ENCODE measurements at places on chromosomes 12 and 14.

- DNase-seq = no peak
These were observed 381.3 kb downstream of the TMTC2 start for GRCh38 chr12:83067981-83068380.

- DNase-seq = no peak
These were observed 3.4 kb downstream of the PNP start for GRCh38 chr14:20472536-20473169.

- peak; percentile 37 for DNase-seq
These were observed 1.4 kb upstream of the GLRX5 start for GRCh38 chr14:95533391-95533821.

GRCh38 chr14:99125616-99126431, 146.2 kb downstream of the BCL11B start:
- DNase-seq = no peak

DNA sequence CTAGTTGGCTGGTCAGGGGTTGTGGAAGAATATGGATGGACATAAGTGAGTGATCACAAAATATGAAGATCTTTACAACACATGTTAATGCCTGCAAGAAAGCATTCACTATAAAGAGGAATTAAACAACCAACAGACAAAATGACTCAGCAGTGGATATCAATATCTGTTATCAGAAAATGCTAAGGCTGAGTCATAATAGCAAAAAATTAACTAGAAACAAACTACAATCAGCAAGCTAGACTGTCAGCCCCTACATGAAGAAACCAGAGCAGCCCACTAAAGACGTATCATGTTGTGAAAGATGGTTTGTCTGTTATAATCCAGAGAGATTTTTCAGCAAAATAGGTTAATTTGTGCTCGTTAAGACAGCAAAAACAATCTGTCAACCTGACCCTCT, 472.9 kb downstream of the NELL2 start:
- no peak for DNase-seq

DNA sequence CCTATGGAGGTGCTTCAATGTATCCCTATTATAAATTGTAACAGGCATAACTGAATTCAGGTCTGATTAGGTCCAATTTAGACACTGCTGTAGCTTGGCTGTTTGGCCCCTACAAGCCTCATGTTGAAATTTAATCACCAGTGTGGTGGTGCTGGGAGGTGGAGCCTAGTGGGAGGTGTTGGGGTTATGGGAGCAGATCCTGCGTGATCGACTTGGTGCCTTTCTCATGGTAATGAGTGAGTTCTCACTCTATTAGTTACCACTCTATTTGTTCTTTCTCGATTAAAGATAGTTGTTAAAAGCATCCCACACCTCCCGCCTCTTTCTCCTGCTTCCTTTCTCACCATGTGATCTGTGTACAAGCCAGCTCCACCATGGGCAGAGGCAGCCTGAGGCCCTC, 122.1 kb downstream of the FOXA1 start:
- no peak for DNase-seq

DNA sequence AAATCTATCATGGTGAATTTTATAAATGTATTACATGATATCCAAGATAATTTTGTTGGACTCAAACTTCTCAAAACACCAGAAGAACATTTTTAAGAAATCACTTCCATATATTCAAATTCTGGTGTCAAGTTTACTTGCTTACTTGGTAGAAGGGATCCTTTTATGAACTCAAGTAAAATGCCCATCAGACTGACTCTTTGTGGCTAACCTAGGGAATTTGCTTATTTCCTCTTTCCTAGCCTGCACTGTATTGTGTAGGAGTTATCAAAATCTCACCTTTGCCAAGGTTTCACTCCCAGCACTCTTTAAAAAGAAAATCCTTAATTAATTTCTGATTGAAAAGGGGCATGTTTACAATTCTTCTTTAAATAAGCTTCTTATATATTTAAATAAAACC, 196.5 kb downstream of the DUSP6 start:
- no peak for DNase-seq

GRCh38 chr14:66483322-66483721, 2.8 kb upstream of the CCDC196 start:
- no peak for DNase-seq

DNA sequence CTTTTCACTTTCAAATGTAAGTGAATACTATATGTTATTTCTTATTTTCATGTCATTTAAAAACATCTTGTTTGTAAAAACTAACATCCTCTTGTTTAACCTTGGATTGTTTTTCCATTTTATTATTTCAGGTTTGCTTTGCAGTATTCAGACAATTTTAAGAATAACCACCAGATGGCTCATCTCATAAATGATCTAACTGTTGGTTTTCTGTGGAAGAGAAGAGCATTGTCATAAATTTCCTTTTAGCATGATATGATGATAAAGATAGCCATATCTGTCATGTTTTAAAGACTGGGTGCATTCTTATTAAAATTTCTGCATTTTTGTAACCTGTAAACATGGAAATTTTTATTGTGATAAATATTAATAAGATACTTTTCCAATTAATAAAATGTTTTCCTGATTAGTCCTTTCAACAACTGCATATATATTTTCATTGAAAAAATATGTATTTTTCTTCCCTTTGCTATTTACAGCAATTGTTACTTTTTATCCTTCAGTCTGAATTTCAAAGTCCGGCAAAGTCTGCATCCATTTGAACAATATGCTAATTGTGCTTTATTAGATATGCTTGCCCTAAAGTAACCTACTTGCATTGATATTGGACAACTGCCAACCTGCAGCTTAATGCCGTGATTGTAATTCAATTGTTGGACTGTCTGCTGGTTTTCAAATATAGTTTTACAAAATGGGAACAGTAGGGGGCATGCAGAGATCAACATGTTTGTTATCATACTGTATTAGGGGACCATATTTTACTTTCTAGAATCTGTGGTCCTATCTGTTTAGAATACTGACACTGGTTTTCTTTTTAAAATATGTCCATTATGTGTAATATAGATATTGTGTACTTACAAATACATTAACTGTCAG, 163.4 kb downstream of the GARIN6 start:
- DNase-seq = peak; percentile 45

DNA sequence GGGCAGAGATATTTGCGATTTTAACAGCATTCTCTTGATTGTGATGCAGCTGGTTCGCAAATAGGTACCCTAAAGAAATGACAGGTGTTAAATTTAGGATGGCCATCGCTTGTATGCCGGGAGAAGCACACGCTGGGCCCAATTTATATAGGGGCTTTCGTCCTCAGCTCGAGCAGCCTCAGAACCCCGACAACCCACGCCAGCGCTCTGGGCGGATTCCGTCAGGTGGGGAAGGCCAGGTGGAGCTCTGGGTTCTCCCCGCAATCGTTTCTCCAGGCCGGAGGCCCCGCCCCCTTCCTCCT, 271 bp upstream of the PSEN1 start:
- no peak for DNase-seq

- DNase-seq = no peak
These were observed 95.2 kb downstream of the EGLN3 start for GRCh38 chr14:33855672-33856071.

DNA sequence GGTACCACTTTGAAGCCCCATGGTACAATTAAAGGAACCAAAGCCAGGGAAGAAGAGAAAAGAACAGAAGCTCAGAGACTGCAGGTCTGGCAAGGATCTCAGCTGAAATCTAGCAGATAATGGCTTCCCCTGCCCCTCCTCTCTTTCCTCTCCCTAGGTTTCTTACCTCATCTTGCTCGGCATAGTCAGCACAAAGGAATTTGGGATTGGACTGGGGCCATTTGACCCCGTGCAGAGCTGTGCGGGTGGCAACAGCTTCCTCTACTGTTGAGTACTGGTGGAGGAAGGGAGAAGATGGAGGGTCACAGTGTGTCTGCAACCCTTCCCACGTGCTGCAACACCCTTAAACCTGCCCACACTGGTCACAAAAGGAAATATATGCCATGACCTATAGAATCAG, 4.7 kb upstream of the CDH24 start:
- peak; percentile 97 for DNase-seq

DNA sequence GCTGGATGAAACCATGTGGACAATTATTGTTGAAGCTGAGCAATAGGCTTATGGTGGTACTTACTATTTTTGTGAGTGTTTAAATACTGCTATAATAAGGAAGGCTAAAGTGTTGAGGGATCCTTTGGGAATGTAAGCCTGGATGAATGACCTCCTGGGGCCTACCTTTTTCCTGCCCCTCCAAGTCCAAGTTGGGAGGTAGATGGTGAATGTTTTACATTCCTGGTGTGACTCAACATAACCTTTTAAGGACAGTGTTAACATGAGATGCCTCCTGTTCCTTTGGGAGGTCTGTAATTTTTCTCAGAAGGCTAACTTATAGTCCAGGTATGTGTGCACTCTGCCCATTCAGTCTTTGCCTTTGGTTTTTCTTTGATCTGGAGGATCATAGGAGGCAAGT, 315.9 kb downstream of the NRXN3 start:
- no peak for DNase-seq

GRCh38 chr12:59055204-59055860, 135.0 kb upstream of the LRIG3 start:
- peak; percentile 59 for DNase-seq

DNA sequence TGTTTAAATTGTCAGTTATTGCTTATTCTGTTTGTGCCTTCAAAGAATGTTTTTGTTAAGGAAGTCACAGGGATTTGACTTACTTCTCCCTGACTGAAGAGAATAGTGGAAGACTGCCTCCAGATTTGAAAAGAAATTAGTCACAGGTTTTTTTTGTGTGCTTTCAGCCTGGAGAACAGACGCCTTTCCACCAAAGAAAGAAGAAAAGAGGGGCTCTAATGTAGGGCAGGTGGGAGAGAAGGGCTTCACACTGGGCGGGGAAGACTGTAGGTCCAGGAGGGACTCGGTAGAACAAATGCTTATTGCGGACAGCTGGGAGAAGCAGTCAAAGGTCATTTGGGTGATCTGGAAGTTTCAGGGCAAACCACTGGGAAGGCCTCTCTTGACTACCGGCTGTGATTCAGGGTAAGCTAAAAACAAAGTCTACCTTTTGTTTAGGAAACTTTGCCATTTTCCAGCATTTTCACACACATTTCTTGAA, 76.8 kb downstream of the SAMD4A start:
- peak; percentile 79 for DNase-seq

DNA sequence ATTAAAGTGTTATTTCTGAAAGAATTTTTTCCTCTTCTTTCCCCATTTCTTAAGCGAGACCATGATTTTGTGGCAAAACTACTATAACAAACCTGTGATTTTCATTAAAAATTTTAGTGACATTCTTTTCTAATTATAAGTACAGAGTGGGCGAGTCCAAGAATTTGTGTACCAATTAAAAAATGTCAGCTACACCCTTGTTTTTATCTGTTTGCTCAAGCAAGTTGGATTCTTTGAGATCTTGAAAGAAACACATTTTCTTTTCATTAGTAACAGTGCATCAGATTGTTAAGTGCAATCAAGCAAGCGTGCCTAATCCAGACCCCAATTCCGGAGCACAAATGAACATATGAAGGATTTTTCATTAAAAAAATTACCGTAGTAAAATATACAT, 338.8 kb upstream of the DDHD1 start:
- DNase-seq = peak; percentile 17

DNA sequence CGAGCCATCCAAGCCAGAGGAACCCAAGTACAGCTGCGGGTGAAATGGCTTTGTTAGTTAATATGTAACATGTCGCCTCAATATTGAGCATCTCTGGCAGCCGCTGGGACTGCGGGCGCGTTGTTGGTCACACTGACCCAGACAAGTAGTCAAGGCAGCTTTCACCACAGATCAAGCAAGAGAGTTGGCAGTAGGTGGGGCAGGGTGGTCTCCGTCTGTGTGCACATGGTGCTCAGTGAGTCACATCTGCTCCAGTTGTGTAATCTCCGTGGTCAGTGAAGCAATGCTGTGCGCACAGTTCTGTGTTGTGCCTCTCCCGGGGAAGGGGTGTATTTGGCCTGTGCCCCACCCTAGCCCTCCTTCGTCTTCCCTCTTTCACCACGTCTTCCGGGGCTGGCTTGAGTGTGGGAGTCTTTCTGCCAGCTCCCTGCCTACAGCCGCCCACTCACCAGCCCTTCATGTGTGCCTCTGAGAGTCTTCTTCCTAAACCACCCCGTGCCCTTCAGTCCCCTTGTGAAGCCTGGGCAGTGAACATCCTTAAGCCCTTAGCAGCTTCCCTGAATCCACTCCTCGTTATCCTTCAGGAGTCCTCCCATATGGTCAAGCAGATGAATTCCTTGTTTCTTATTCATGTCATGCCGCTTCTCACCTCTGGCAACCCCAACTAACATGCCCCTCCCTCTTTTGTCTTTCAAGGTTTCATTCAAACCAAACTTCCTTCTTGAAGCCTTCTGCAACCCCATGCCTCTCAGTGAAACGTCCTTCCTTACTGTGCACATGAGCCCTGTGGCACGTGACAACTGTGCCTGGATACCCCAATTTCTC, 242.1 kb downstream of the CACNA1C start:
- no peak for DNase-seq

- no peak for DNase-seq
These were observed 3.1 kb downstream of the DYNLL1 start for GRCh38 chr12:120498870-120499515.

- peak; percentile 26 for DNase-seq
These were observed 406.3 kb upstream of the FAR2 start for GRCh38 chr12:28742791-28743190.

- peak; percentile 44 for DNase-seq
These were observed 218.9 kb downstream of the ITPR2 start for GRCh38 chr12:26614011-26614616.

GRCh38 chr12:10182354-10183049, 3.7 kb downstream of the TMEM52B start:
- DNase-seq = no peak

DNA sequence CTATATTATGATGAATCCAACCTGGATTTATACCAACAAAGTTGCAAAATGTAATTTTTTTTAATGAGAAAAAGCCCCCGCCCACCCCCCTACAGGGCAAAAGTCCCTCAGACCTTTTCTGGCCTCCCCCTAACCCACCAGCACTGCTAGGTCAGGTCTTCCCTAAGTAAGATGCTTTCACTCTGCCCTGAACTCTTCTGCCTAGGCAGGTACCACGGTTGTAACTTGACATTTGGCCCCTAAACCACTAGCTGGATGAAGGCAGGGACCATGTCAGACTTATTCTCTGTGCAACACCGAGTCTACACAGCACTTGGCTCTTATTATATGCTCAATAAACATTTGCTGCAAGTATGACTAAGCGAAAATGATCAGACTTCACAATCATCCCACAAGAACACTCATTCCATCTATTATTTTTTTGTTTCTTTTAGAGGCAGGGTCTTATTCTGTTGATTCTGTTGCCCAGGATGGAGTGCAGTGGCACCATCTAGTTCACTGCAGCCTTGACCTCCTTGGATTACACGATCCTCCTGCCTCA, 63.2 kb downstream of the SPRING1 start:
- DNase-seq = no peak

DNA sequence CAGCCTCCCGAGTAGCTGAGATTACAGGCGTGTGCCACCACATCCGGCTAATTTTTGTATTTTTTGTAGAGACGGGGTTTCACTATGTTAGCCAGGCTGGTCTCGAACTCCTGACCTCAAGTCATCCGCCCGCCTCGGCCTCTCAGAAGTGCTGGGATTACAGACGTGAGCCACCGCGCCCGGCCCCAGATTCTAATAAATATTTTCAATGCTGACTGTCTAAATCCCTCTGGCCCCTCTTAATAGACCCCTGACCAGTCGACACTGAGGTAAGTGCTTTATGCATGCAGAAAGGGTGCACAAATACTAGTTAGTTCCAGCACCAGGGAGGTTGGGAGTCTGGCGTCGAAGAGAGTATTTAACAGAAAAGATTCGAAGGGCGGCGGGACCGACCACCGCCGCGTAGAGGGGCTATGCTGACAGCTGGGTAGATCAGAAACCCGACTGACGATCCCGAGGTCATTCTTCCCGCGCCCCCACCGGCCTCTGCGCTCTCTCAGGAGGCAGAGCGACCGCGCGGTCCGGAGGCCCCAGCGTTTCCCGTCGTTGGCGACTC, 1.1 kb upstream of the SPATS2 start:
- DNase-seq = no peak

GRCh38 chr12:39723831-39724230, 104.2 kb upstream of the ABCD2 start:
- peak; percentile 48 for DNase-seq

Data from astrocyte of the hippocampus (primary cell).